Vein endothelial cell (primary cell): ENCODE measurements at places on chromosomes 12 and 14. TPM values are rescaled to one million over a fixed set of nuclear protein-coding genes. Genes with fewer than 3 reads are reported as not detected.

SPSB2 gene
- total RNA-seq: 3.3 and 4.3 TPM in 2 replicates

C14orf132 gene
- 0.98 and 5.3 TPM in 2 replicates for total RNA-seq

PPM1H gene
- 2.3 and 4.3 TPM in 2 replicates for total RNA-seq

RNF212B gene
- not detected in 2 replicates for total RNA-seq

SDR9C7 gene
- not detected in 2 replicates for total RNA-seq

TRHDE gene
- under 0.01 TPM in 1 of 2 replicates, not detected in the other for total RNA-seq

GLT8D2 gene
- total RNA-seq: 0.65 and 0.76 TPM in 2 replicates

CACNA2D4 gene
- 0.65 and 1.3 TPM in 2 replicates for total RNA-seq

KRT77 gene
- total RNA-seq: not detected in 2 replicates

GPRC5A gene
- 5.0 and 11.1 TPM in 2 replicates for total RNA-seq

GTF2A1 gene
- total RNA-seq: 30.4 and 37.1 TPM in 2 replicates

LRTM2 gene
- 0.10 TPM in 1 of 2 replicates, not detected in the other for total RNA-seq

TSHR gene
- total RNA-seq: not detected in 2 replicates

FGF23 gene
- total RNA-seq: not detected in 2 replicates

DERA gene
- total RNA-seq: 60.4 and 71.9 TPM in 2 replicates

PTPN6 gene
- total RNA-seq: 1.2 and 2.0 TPM in 2 replicates

CYP46A1 gene
- 0.19 TPM in 1 of 2 replicates, not detected in the other for total RNA-seq

LTA4H gene
- total RNA-seq: 81.0 and 82.7 TPM in 2 replicates

BICDL1 gene
- total RNA-seq: not detected in 2 replicates

CLEC4D gene
- total RNA-seq: not detected in 2 replicates

PRORP gene
- 43.8 and 57.2 TPM in 2 replicates for total RNA-seq

MANSC4 gene
- total RNA-seq: 0.33 TPM in 1 of 2 replicates, not detected in the other

EGLN3 gene
- 1.3 and 5.2 TPM in 2 replicates for total RNA-seq

DDN gene
- total RNA-seq: 0.19 and 0.65 TPM in 2 replicates

CATSPERB gene
- not detected in 2 replicates for total RNA-seq

CD69 gene
- total RNA-seq: 1.3 and 1.8 TPM in 2 replicates

MRPL51 gene
- 80.0 and 92.2 TPM in 2 replicates for total RNA-seq

EIF5 gene
- total RNA-seq: 159 and 217 TPM in 2 replicates

LPCAT3 gene
- 7.8 and 13.4 TPM in 2 replicates for total RNA-seq

ADAMTS20 gene
- not detected in 2 replicates for total RNA-seq

KCNC2 gene
- total RNA-seq: not detected in 2 replicates

ITGA5 gene
- total RNA-seq: 1,184 and 1,463 TPM in 2 replicates

NPC2 gene
- 207 and 218 TPM in 2 replicates for total RNA-seq

CLEC4E gene
- not detected in 2 replicates for total RNA-seq

SLC25A47 gene
- total RNA-seq: 0.10 and 0.33 TPM in 2 replicates

DDX54 gene
- 56.8 and 65.6 TPM in 2 replicates for total RNA-seq

CIDEB gene
- total RNA-seq: 1.6 and 3.0 TPM in 2 replicates

KRT73 gene
- total RNA-seq: not detected in 2 replicates

AKAP6 gene
- total RNA-seq: 0.57 and 0.98 TPM in 2 replicates

DLGAP5 gene
- 24.2 and 50.6 TPM in 2 replicates for total RNA-seq

KIF26A gene
- total RNA-seq: 8.2 and 14.6 TPM in 2 replicates

HOXC4 gene
- not detected in 2 replicates for total RNA-seq

FSCB gene
- total RNA-seq: not detected in 2 replicates

PKP2 gene
- total RNA-seq: 3.4 and 16.0 TPM in 2 replicates
